ENCODE measurements at places on chromosomes 16 and 17.

- no peak for DNase-seq
These were observed 16.8 kb downstream of the AMFR start for GRCh38 chr16:56408379-56409098.

DNA sequence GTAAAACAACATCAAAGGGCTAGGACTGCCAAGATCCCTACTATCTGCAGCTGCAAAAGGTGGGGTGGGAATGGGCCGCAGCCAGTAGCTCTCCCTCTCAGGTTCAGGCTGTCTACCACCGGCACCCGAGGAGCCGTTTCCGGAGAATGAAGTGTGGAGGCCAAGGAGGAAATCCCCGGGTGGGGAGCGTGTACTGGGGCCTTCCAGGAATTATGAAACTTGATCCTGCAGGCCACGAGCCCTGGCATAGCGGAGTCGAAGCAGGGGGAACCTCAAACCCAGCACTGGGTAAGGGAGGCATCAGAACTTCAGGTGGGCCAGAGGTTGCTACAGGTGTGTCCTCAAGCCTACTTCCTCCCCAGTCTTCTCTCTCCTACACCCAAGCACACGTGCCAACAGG lies 5.1 kb downstream of the INPP5K start:
- DNase-seq, result no peak

GRCh38 chr16:76278086-76278485 lies 885 bp downstream of the CNTNAP4 start:
- no peak for DNase-seq

- no peak for DNase-seq
These were observed 19.0 kb downstream of the MEAK7 start for GRCh38 chr16:84485255-84486010.

- no peak for DNase-seq
These were observed 111.4 kb upstream of the ZFHX3 start for GRCh38 chr16:73159296-73159695.

GRCh38 chr17:47726796-47727703 lies 6.0 kb upstream of the TBX21 start:
- DNase-seq, result no peak

DNA sequence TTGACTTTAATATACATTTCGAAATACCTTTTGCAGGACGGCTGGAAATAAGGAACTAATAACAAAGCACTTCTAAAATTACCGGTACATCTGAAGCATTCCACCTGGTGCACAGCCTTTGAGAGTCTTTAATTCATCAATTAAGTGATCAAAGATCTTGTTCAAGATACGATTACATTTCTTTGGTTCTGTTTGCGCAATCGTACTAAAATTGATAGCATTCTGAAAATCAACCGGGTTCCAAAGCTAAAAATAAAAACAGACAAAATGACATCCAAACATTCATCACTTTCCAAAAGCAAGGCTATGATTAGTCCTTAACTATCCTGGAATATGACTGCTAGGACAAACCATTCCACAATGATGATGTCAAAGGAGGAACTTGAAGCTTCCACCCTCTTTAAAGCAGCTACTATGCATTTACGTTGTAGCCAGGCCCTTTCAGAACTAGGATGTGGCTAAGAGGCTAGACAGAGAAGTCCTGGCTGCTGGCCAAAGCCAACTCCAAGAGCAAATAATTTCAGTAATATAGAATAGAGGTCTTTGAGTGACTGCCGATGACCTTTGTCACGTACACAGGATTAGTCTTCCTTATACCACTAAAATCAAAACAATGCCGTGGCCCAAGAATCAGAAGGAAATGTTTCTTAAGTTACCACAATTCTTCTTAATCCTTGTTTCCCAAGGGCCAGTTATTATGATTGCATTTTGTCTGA lies 299.8 kb upstream of the PSMD7 start:
- no peak for DNase-seq

DNA sequence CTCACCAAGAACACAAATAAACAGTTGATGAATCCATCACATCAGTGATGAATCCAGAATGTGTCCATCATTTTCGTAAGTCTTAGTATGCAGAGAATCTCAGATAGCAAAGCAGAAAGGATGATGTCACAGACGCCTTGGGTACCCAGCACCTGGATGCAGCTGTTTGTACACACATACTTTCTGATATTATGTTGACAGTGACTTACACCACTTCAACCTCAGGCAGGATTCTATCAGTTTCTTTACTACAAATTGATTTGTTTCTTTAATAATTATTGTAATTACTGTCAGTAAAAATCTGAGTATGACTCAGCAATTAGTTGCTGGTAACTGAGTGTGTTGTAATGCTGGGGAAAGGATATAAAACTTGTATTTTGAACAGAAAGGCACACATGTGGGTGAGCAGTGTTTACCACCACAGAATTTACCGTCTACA lies 159.8 kb downstream of the RPTOR start:
- DNase-seq, result no peak

- peak; percentile 79 for DNase-seq
These were observed 15.8 kb upstream of the AKTIP start for GRCh38 chr16:53518550-53519416.
